ENCODE measurements at places on chromosomes 2 and 18.
A peak's percentile ranks its signal among the peaks of the same experiment; 100 is the strongest.

DNA sequence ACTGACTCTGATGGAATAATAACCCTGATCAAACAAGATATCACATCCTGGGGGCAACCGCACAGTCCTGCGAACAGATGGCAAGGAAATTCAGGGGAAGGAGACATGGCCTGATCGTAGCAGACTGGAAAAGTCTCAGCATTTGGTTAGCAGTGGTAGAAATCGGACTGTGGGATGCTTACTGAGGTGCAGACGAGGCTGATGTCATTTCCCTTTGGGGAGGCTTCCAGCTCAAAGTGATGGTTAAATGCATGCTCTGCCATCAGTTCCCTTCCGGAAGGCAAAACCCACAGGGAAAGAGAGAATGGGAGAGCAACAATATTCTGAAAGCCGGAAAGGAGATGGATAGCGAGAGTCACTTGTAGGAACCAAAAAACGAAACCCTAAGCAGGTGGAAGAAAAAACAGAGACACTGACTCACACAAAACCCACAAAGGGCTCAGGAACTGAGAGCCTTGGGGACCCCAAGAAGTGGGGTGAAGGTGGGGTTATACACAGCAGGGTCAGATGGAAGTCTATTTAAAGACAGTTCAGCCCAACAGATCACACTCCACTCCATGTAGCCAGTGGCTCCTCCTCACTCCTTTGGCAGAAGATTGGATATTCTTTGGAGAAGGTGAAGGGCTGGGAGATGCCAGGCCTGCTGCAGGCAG lies 93.1 kb downstream of the INPP5D start:
- no peak for DNase-seq

- DNase-seq = no peak
Measured at GRCh38 chr2:79952616-79953015, 351.9 kb downstream of the LRRTM1 start.

DNA sequence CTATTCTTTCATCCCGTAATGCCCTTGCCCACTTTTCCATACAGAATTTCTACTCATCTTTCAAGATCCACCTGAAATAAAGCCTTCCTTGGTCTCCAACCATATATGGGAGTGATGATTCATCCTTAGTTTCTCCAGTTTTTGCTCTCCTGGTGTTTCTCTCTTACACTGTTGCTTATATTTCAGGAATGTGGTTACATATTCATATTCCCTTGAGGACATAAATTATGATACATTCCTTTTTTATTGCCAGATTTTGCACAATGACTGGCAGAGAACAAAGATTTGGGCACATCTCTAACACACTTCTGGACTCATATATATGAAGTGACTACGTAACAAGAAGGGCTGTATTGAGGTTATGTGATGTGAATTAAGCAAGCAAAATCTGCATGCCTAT lies 1573.4 kb upstream of the NXPH2 start:
- DNase-seq = no peak

- DNase-seq = peak; percentile 24
Measured at GRCh38 chr2:46983065-46983801, 67.6 kb upstream of the MCFD2 start.

- no peak for DNase-seq
Measured at GRCh38 chr2:145137211-145137610, 617.3 kb upstream of the ZEB2 start.

DNA sequence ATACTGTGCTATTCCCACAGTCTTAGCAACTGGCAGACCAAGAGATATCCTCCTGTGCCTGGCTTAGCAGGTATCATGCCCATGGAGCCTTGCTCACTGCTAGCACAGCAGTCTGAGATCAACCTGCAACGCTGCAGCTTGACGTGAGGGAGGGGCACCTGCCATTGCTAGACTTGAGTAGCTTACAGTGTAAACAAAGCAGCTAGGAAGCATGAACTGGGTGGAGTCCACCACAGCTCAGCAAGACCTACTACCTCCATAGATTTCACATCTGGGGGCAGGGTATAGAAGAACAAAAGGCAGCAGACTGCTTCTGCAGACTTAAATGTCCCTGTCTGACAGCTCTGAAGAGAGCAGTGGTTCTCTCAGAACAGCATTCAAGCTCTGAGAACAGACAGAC lies 74.8 kb downstream of the AKAIN1 start:
- DNase-seq = no peak

GRCh38 chr2:118325321-118325955 lies 237.2 kb downstream of the INSIG2 start:
- no peak for DNase-seq

DNA sequence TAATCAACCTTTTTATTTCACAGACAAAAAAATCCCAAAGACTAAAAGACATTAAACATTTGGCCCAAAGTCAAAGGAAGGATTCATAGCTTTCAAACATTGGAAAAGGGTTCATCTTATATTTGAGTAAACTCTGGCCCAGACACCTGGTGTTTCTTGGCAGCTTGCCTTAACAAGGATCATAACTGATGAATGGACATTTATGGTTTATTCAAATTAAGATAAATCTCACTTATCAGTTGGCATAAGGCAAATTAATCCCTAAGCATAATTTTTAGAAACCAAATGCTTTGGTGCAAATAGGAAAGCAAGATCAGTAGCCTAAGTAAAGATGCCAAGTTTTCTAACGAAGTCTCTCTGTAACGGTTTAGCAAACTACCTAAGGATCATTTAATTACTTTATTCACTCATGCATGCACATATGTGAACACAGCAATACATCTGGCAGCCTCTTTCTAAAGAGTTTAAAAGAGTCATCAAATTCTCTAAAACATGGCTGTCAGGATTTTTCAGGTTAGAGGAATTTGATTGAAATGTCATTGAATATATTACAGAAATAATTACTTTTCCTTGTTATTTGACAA lies 323.4 kb upstream of the RBMS1 start:
- DNase-seq = no peak

GRCh38 chr18:22169889-22170420 lies 566 bp downstream of the GATA6 start:
- peak; percentile 68 for DNase-seq

- no peak for DNase-seq
Measured at GRCh38 chr18:55013086-55013485, 53.8 kb upstream of the CCDC68 start.

DNA sequence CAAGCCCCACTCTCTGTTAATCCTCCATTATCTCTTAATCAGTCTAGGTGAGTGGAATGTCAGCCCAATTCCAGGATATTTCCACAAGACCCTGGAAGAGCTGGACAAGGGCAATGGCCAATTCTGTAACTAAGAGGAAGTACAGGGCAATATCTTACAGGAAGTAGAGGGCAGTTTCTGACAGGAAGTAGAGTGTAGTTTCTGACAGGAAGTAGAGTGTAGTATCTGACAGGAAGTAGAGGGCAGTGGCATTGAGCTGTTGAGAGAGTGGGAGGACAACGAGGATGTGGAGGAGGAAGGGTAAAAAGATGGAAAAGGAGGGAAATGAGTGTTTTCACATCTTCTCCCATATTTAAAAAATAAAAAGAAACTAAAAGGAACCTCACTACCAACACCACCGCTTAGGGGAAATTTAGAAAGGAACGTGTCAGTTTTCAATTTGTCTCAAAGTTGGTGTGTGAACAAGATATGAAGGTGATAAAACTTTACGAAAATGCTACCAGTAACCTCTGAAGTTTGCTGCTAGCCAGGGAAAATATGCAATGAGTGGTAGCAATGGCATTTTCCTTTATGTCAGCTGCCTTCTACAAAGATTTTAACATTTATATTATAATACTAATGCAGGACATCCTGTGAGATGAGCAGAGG lies 430.9 kb upstream of the HNRNPA3 start:
- DNase-seq = no peak

DNA sequence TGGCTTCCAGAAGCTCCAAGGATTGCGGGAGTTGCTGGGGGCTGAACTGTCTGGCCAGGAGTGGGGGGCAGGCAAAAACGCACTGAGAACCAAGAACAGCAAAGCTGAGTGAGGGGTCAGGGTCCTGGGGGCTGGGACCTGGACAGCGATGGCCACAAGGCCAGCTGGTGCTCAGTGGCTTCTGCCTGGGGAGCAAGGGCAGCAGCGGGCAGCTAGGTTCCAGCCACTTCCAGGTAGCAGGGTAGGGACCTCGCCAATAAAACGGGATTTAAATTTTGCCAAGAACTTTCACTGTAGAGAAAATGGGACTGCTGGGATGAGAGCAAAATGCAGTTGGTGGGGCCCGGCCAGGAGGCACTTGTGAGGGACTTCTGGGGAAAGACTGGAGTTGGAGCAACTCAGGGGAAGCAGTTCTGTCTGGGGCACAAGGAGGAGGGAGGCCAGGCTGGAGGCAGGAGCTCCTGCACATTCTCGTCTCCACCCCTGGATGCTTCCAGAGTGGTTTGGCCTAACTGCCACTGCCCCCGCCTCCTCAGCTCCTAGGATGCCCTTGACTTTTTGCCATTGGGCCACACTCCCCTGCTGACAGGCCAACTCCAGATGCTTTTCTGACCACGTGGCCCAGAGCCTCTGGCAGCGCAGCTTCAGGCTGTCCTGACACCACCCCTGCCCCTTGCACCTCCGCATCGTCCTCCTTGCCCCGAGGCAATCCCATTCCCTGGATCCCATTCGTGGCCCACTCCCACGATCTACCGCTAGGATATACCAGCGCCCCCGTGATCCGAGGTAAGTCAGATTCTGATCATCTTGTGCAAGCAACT lies 5.5 kb upstream of the CCDC74A start:
- no peak for DNase-seq

DNA sequence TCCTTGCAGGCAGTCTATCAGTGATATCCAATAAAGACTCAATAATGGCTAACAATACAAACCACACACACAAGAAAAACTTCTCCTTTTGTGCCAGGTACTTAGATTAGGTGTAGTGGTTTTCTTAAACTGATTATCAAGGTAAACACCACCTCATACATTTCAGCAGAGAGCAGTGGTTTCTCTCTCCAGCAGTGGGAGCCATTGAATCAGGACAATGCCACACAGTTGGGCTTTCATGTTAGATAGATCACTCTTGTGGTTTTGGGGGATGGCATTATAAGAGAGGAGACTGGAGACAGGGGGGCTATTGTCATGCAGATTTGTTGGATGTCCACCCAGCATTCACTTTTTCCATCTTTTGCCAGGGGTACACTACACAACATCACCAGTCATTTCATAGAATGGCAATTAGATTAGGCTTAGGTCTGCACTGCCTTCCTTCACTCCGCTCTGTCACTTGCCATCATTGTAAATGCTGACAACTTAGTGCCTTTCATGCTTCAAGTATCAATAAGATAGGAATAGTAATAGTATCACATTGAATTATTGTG lies 13.6 kb upstream of the IRS1 start:
- DNase-seq = peak; percentile 45

All from erythroblast (primary cell).